Stimulated activated CD8-positive, alpha-beta memory T cell treated with anti-CD3 and anti-CD28 coated beads, Interleukin-15, amount 100 ng/mL, for 4 hours (primary cell): ENCODE measurements at places on chromosomes 7 and 10.

- no peak for DNase-seq
Observed at GRCh38 chr10:125030567-125031197, 88.8 kb downstream of the ZRANB1 start.

GRCh38 chr10:7258948-7259523 is 151.8 kb downstream of the SFMBT2 start:
- peak; percentile 48 for DNase-seq

DNA sequence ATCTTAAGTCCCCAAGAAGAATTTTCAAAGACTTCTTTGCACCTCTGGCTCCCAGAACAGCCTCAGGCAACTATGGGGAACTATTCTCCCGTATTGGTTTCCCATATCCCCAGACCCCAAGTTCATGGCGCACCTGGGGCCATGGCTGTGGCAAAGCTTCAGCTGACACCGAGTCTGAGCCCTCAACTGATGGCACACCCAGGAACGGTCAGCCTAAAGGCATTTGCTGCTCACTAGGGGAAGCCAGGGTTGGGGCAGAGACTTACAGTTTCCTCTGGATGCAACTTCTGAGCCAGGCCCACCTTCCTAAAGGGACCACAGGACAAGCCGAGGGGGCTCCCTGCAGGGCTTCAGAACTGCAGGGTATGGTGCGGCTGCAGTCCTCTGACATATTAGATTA is 13.7 kb upstream of the CPA1 start:
- DNase-seq: no peak

DNA sequence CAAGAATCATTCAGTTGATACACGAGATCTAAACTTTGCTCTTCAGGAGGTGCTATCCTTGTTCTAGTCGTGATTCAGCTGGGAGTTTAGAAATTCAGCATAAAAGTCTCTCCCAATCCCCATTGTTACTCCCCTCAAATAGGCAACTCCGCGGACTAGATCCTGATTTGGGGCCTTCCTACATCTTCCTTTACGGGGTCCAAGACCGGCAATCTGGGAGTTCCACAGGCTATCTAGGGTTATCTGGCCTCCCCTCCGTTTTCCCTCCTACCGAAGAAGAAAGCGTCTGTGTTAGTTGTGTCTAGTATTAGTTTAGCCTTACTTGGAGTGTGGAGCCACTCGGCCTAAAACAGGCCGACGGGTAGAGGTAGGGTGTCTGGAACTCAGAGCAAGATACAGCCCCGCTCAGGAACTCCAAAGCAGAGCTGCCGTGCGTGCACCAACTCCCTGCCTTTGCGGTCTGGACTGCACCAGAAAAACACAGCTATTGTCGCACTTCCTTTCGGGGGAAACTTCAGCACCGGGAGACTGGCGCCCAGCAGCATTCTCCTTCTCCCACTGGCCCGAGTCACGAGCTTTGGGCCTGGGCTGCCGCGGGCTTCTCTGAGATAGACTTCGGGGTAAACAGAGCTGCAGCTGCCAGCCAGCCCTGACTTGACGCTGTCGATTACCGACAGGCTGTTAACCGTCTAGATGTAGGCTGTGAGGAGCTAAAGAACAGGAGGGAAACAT is 1.5 kb upstream of the DLX5 start:
- DNase-seq: no peak

DNA sequence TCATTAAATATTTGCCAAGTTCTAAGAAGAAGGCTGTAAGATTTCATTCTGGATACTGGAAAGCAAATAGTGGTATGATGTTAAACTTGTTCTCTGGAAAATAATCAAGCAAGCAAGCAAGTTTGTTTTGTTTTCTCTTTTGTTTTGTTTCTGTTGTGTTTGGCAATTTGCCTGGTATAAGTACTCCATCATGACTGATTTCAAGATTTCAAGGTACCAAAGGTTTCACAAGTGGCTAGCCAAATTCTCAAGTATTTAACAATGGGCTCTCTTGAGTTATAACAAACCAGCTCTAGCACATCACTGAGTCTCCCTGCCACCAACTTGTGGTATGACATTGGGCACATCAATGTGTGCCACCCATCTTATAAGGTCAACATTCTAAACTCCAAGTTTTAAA is 151.7 kb upstream of the IGFBP3 start:
- DNase-seq: no peak

- DNase-seq: no peak
Observed at GRCh38 chr10:76717141-76717540, 920.5 kb downstream of the KCNMA1 start.

DNA sequence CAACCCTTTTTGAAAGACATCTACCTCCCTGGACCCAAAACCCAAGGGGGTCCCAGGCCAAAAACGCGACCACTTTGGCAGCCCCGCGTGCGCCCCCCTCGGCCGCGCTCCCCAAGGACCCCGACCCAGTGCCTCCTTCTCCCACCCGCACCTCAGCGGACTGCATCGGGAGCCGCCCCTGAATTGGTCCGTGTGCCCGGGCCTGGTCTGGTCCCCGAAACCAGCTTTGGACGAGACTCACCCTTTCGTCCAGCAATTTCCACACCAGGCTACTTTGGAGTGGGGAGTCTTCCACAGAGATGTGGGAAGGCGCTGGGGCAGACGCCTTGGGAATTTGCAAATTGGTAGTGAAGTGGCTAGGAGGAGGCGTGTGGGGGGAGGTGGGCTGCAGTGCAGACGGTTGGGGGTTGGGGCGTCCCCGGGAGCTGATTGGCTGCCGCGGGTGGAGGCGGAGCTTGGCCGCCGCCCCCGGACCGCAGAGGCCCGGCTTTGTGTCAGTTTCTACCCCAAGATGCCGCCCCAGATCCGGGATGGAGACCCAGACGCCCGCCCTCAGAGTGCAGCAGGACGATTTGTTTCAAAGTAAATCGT is 16.9 kb downstream of the TCAF1 start:
- DNase-seq: no peak

DNA sequence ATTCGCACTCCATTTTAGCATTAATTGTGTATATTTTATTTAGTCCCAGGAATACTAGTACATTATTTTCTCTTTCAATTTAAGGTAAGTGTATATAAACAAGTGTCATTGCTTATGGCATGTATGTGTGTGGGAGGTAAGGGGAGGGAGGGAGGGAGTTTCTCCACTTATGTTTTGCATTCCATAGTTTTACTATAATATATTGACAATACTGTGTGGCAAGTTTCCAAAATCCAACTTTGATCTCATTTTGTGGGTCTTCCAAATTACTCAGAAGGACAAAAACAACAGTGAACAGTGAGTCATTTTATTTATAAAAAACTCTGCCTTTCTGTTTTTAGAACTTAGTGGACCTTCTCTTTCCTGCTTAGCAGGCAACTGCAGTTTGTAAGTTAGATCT is 102.3 kb upstream of the SEMA3E start:
- no peak for DNase-seq

GRCh38 chr7:80230327-80230726 is 95.7 kb downstream of the GNAI1 start:
- DNase-seq: no peak

- DNase-seq: no peak
Observed at GRCh38 chr7:28904578-28905048, 53.5 kb downstream of the TRIL start.

GRCh38 chr10:42864575-42864974 is 82.0 kb downstream of the BMS1 start:
- no peak for DNase-seq

DNA sequence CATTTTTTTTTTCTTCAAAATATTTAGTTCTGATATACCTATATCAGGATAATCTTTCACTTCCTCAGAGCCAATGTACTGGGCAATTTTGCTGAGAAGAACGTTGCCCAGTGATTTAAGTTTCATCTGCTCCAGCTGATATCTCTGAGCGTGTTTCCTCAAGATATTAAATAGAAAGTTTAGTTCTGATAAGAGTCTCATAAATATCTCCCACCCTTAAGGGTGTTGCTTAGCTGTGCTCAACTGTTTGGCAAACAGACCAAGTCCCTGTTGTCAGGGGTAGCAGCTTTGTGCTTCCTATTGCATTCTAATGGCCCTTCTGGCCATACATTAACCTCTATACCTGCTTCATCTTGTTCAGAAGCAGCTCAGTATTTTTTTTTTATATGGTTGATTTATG is 84.7 kb upstream of the GPR141 start:
- DNase-seq: no peak

DNA sequence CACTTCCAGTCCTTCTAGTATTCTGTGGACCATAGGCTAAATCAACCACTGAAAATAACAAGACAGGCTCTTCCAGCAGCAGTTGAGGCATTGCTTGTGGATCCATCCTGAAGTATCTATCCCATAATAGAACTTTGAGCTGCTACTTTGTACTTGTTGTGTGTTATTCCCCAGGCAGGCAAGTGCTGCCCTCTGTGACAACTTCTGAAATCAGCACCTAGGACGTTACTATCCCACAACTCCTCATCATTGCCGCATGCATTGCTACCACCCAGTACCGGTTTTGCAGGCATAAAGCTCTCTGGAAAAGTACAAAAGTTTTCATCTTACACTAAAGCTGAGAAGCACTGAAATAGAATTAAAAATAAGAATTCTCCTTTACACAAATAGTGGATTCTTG is 145.3 kb downstream of the HTR7 start:
- DNase-seq: no peak

- no peak for DNase-seq
Observed at GRCh38 chr7:31311552-31311951, 29.0 kb downstream of the NEUROD6 start.

GRCh38 chr7:104973909-104974415 is 40.0 kb upstream of the KMT2E start:
- DNase-seq: no peak

DNA sequence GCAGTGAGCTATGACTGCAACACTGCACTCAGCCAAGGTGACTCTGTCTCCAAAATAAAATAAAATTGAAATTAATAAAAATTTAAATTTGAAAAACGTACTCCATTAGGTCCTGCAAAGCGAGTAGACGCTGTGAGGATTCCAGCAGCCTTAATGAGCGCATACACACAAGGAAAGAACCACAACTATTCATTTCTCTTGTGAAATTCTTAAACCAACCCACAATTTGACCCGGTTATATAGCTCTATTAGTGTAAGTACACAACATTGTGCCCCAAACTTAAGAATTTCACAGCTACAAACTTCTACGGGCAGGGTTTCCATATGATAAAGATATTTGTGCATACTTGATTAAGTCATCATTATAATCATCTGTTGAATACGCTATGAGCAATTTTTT is 84.4 kb downstream of the PARD3 start:
- DNase-seq: no peak

DNA sequence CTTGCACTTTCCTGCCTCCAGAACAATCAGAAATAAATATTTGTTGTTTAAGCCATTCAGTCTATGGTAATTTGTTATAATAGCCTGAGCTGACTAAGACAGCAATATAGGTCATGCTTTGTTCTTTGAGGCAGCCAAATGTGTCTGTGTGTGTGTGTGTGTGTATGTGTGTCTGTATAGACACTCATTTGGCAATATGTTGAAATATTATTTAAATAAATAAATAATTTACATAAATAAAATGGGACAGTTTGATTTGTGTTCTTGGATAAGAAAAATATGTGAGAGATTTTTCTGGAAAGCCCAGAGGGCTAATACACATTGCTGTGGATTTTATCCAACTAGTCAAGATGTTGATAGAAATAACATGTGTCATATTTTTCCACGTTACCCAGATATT is 140.2 kb downstream of the PTN start:
- DNase-seq: no peak

DNA sequence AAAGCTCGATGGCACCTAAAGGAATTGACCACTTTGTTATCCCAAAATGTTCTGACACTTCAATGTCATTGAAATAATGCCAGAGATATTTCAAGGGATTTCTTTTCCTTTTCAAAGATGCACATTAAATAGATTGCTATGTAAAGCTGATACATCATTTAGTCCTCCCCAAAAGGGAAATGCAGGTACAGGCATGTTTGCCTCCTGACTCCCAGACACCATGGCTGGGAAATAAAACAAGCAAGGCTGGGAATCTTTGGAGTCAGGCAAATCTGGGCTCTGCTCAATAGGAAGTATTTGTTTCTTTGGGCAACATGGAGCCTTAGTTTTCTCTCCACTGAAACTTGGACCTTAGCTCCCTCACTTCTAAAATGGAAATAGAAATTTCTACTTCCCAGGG is 230.8 kb upstream of the LRRTM3 start:
- no peak for DNase-seq

DNA sequence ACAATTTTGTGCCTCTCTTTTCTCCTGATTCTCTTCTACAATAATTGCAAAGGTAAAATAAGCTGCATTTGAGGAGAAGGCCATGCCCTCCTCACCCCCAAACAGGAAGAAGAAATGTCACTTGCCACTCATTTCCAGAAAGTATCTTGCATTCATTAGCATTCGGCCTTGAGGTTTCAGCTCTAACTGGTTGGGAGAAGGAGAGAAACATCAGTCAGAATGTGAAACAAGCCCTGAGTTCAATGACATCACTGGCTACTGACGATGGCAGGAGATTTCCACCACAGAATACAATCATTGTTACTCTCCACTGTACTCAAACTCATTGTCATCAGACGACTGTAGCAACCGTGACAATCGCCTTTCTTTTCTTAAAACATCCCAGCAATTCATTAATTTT is 72.8 kb downstream of the PRKCQ start:
- no peak for DNase-seq

DNA sequence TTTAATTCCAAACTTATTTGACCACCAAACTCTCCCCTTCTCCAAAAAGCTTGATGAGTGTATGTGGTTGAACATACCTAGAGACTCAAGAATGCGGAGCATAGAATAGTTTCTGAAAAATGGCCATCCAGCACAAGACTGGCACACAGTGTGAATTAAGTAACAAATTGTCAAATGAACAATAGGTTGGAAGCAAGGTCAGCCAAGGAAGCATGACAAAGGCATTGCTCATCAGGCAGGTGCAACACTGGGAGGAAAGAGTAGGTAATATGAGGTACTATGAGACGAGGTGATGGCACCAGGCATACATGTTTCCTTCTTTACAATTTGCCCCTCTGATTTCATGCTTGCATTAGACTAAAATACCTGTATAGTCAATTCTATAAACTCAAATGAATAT is 73.7 kb downstream of the DKK1 start:
- no peak for DNase-seq

- no peak for DNase-seq
Observed at GRCh38 chr7:106858618-106859532, 6.2 kb upstream of the PIK3CG start.
